ENCODE measurements at places on chromosomes 13 and 19.

- no peak for DNase-seq
These were observed 49.6 kb upstream of the MED4 start for GRCh38 chr13:48144413-48145035.

GRCh38 chr13:95209109-95209508 is 92.1 kb downstream of the ABCC4 start:
- DNase-seq: no peak

- DNase-seq: no peak
These were observed 173.4 kb upstream of the SGCG start for GRCh38 chr13:23007426-23007825.

- no peak for DNase-seq
These were observed 35.3 kb downstream of the RGCC start for GRCh38 chr13:41492432-41493260.

Data from stimulated activated CD4-positive, alpha-beta T cell treated with anti-CD3 and anti-CD28 coated beads, TNF-alpha, amount 100 ng/mL, for 4 hours (primary cell).